ENCODE measurements at places on chromosomes 16 and 17.

GRCh38 chr17:81471818-81472456 lies 40.7 kb downstream of the ACTG1 start:
- peak; percentile 92 for ATAC-seq

GRCh38 chr16:58127033-58127556 lies 2.1 kb downstream of the CFAP20 start:
- ATAC-seq: peak; percentile 6

GRCh38 chr16:55559233-55559632 lies 7.3 kb upstream of the CAPNS2 start:
- no peak for ATAC-seq

DNA sequence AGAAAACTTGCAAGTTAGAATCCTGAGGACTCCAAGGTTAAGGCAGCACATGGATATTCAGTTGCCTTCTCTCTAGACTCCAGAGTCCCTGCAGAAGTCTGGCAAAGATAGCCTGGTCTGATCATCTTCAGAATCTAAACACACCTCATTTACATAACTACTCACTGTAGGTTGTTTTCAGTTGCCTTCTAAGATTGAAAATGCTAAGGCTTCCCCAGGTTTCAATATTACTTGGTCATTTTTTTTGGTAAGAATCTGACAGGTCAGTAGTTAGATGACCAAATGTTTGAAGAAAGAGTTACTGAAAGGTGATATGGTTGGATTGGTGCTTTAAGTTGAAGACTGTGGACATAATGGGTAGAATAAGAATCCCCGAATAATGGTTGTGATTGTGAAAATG lies 205.4 kb upstream of the KCNJ16 start:
- no peak for ATAC-seq

DNA sequence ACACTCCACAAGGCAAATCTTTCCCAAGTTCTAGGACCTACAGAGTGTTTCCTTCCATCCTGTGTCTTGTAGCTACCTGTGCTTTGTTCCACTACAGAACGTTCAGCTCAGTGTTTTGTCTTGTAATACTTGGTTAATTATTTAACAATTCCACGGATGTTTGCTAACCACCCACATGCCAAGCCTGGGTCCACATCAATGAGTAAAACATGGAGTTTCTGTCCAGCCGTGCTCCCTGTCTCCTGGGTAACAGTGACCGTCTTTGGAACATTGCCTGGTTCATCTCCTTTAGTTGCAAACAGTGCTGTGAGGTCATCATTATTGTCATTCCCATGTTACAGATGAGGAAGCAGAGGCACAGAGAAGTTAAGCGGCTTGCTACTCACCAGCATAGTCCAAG lies 41.3 kb downstream of the IRF8 start:
- no peak for ATAC-seq

- ATAC-seq: no peak
These were observed 13.2 kb upstream of the NAGPA start for GRCh38 chr16:5046914-5047313.

DNA sequence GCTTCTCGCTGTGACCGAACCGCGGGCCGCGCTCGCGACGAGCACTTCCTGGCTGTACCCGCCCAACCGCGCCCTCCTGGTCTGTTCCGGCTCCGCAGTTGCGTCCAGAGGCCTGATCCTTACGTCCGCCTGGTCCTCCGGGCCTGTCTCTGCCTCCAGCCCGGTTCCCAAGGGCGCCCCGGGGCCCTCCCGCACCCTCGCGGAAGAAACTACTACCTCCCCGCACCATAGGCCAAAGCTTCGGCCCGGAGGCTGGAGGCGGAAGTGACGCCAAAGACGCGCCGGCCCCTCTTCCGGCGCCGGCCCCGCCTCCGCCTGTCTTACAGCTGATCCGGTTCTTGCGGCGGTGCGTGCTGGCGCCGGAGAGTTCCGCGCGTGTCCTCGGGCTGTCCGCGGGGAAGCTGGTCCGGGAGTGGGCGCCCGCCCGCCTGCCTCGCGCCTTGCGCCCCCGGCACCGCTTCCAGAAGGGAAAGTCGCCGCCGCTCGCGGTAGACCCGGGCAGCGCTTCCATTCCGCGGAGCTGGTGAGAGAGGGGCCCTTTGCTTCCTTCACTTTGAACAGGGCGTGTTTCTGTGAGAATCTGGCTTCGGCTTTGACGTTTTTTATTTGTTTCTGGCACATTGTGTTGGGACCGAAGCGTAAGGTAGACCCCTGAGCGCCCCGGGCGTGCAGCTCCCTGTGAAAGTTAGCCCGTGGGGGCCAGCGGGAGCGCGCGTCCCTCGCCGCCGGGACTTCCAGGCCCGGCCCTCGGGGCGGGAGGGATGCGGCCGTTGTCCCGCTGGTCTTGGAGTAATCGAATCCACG lies at the start of gene ZNF778:
Gene ZNF778 (plus strand): TSS at position 316 of the 804 bp plus-strand sequence. CDS start 3,425 bp downstream, outside the sequence.
- ATAC-seq: peak; percentile 83

- peak; percentile 86 for ATAC-seq
These were observed 6.0 kb downstream of the CAPNS2 start for GRCh38 chr16:55572439-55572838.

DNA sequence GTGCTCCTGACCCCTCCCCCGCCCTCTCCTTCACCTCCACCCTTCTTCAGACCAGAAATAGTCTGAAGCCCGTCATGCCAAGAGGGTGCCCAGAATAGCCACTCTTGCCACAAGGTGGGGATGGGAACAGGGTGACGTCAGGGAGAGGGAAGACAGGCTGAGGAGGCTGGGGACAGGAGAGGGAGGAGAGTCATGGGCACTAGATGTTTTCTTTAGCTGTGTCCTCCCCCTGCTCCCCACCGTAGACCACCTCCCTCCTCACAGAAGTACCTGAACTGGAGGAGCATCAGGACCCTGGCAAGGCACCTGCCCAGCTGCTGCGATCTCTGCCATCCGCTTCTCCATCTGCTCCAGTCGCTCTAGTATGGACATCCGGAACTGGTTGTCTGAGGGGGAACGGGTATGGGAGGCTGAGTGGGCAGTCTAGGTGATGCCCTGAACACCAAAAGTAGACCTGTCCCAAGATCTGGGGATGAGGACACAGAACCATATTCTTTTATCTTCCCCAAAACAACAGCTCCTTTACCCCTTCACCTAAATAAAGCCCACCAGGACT lies 6.6 kb upstream of the SPAG7 start:
- ATAC-seq: no peak

GRCh38 chr16:70508752-70509151 lies 14.6 kb downstream of the COG4 start:
- no peak for ATAC-seq

- ATAC-seq: peak; percentile 67
These were observed 858 bp upstream of the SMARCE1 start for GRCh38 chr17:40648384-40648968.

- no peak for ATAC-seq
These were observed 3.2 kb downstream of the TMC6 start for GRCh38 chr17:78125138-78125913.

DNA sequence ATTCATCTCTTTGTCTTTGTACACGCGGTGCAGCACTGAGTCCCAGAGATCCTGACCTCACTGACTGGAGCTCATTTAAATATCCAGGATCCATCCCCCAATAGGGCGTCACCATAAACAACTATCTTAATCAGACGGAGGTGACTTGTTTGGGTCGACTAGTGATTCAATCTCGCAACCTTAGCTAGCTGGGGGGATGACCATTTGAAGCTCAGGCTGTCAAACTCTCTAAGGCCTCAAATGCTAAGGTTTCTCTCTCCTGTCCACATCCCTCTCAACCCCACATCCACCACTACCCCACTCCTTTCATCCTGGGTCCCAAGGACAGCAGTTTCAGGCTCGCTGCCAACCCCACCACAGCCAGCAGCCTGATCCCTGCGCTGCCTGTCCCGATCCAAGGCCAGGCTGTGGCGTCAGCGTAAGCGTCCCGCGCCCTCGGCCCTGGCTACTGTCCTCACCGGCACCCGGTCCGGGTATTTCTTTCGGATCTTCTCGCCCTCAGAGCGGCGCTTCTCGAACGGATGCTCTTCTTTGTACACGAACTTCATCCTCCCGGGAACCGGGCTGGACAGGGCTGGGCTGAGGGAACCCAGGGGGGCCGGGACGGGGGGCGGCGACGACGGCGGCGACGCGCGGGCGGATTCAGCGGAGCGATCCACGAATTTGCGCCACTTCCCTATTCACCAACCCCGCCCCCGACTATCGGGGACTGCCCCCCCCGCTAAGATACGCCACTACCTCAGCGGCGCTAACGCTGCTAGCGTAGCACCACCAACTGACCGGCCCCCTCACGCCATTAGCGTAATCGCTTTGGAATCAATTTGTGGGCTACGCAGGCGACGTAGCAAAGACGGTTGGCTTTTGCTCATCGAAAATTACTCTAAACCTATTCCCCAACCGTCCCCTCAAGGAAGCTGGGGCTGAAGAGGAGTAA lies at the start of gene GABARAP:
Gene GABARAP (minus strand): TSS at position 667 of the 934 bp plus-strand sequence. CDS start 119 bp downstream, at position 548.
- ATAC-seq: peak; percentile 22

DNA sequence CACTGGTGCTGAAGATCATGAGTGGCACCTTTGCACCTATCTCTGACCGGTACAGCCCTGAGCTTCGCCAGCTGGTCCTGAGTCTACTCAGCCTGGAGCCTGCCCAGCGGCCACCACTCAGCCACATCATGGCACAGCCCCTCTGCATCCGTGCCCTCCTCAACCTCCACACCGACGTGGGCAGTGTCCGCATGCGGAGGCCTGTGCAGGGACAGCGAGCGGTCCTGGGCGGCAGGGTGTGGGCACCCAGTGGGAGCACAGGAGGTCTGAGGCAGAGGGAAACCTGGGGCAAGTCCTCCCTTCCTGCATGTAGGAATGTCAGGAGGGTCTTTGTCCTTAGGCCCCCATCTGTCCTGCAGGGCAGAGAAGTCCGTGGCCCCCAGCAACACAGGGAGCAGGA lies 6.5 kb upstream of the TRAF4 start:
- ATAC-seq: no peak

GRCh38 chr17:56933868-56934267 lies 20.0 kb upstream of the TRIM25 start:
- ATAC-seq: no peak

GRCh38 chr17:1414634-1415033 lies 14.6 kb upstream of the YWHAE start:
- ATAC-seq: no peak

- ATAC-seq: no peak
These were observed 292.2 kb downstream of the TOX3 start for GRCh38 chr16:52254746-52255145.

- ATAC-seq: peak; percentile 31
These were observed 138.9 kb downstream of the C16orf95 start for GRCh38 chr16:87178177-87178863.

- ATAC-seq: no peak
These were observed 192.7 kb downstream of the RPTOR start for GRCh38 chr17:80737106-80738019.

DNA sequence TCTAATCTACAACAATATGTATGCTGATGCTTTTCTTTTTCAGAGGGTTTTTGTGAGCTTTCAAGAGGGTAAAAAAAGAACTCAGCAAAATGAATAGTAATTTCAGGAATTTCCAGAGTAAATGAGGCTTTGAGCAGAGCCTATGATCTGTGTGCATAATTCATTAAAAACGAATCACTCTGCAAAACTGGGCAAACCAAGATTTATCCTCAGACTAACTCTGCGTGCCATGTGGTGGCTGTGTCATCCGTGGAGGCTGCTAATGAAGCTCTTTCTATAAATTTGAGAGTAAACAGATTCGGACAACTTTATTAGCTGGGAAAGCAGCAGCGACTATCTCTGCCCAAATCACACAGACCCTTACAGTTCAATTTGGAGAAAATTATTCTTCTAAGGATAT lies 83.8 kb downstream of the FOXL1 start:
- ATAC-seq: peak; percentile 81

GRCh38 chr16:26952411-26952810 lies 114.3 kb upstream of the C16orf82 start:
- ATAC-seq: no peak

GRCh38 chr16:31354394-31355291 lies at the start of gene ITGAX:
Gene ITGAX (plus strand): TSS chr16:31355176. CDS start chr16:31355255, 79 bp downstream.
- ATAC-seq: peak; percentile 46

- no peak for ATAC-seq
These were observed 11.4 kb downstream of the TBX21 start for GRCh38 chr17:47744168-47745036.

DNA sequence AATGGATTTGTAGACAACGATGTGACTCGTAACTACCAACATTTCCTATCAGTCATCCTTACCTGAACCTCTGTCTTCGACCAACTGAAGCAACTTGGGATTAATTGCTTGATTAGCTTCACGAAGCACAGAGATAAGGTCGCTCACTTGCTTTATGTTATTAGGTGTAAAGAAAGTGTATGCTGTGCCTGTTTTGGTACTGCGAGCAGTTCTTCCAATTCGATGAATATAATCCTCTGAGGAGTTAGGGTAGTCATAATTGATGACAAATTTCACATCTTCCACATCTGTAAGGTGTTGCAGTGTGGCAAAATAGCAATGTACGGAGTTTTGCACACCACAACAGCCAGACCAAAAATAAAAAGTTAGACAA lies 3.6 kb upstream of the POLG2 start:
- no peak for ATAC-seq

GRCh38 chr16:8931859-8932258 lies 31.8 kb downstream of the USP7 start:
- no peak for ATAC-seq

GRCh38 chr17:65557349-65558310 lies 3.8 kb downstream of the AXIN2 start:
- no peak for ATAC-seq

DNA sequence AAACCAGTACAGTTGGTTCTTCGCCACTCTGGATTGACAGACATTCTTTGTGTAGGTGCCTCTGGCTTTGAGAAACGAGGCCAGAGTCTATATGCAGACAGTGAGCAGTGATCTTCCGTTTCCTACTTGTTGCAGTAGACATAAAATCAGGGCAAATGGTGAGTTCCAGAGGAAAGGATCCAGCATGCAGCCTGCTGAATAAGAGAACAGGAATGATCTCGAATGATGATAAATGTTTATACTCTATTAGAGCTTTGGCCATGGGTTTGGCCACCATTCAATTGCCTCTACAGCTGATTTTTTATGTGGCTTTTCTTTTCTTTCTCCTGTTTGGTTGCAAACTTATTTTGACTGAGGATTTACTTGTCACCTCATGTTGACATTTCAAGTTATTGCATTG lies 286.7 kb downstream of the IRX3 start:
- no peak for ATAC-seq

DNA sequence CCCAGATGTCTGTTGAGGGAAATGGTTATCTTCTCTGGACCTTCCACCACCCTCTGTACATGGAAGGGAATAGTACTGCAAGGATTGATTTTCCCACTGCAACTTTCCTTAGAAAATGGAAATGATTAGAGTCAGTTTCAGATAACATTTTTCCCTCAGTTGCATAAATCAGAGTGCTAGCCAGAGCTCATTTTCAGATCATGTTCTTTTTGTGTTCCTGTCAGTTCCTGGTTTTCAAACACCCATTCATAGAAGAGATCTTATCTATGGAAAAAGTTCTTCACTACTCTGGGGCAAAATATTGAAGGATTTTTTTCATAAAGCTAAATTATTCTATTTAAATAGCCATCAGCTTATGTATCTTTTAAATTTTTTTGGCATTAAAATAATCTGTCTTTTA lies 11.7 kb upstream of the COX10 start:
- no peak for ATAC-seq

- no peak for ATAC-seq
These were observed 97.0 kb downstream of the MRTFB start for GRCh38 chr16:14168146-14168545.

- ATAC-seq: peak; percentile 96
These were observed 37.1 kb downstream of the TMEM11 start for GRCh38 chr17:21176773-21177395.

Measured in motor neuron (in vitro differentiated cells).